ELR (cell line): ENCODE measurements at places on chromosomes 13 and 19.

GRCh38 chr13:102771298-102772041, 2.1 kb downstream of the TEX30 start:
- DNase-seq, result no peak

DNA sequence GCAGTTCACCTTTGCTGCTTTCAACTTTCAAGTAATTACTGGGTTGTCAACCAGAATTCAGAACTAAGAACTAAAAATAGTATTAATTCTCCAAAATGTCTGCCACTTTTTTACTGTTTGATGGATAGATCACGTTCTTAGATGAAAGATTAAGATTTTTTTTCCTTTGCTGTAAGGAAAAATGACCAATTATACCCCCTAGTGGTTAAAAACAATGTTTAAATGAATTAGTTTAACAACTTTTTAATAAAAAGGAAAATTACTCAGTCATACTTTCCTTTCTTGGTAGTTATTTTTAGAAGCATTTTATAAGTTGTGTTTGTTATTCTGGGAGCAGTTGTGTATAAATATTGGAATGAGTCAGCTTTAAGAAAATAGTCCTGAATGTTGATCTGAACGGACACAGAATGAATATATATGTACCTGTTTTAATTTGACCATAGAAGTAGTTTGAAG, 4.6 kb downstream of the TM9SF2 start:
- DNase-seq, result peak; percentile 65

DNA sequence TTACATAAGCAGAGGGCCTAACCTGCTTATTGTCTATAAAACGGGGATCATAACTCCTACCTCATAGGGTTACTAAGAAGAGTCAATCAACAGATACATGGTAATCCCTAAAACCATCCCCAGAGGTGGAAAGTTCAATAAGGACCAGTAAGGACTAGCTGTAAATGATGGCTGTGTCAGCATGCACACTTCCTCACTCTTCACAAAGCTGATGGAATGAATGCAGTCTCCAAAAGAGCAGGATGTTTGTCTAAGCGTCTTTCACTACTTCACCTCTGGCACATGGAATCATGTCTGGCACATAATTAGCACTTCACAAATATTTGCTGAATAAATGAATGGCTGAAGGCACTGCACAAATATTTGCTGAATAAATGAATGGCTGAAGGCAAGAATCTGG, 134.2 kb downstream of the MIPEP start:
- DNase-seq, result no peak

- no peak for DNase-seq
These were observed 45.5 kb downstream of the IER2 start for GRCh38 chr19:13195678-13196077.
